ENCODE measurements at places on chromosomes 13 and 19.

- no peak for DNase-seq
Observed at GRCh38 chr19:29397748-29398147, 128.0 kb upstream of the VSTM2B start.

- DNase-seq = no peak
Observed at GRCh38 chr19:39518458-39518857, 3.5 kb downstream of the SELENOV start.

GRCh38 chr19:19487950-19488874 lies 27.1 kb downstream of the TSSK6 start:
- DNase-seq = no peak

DNA sequence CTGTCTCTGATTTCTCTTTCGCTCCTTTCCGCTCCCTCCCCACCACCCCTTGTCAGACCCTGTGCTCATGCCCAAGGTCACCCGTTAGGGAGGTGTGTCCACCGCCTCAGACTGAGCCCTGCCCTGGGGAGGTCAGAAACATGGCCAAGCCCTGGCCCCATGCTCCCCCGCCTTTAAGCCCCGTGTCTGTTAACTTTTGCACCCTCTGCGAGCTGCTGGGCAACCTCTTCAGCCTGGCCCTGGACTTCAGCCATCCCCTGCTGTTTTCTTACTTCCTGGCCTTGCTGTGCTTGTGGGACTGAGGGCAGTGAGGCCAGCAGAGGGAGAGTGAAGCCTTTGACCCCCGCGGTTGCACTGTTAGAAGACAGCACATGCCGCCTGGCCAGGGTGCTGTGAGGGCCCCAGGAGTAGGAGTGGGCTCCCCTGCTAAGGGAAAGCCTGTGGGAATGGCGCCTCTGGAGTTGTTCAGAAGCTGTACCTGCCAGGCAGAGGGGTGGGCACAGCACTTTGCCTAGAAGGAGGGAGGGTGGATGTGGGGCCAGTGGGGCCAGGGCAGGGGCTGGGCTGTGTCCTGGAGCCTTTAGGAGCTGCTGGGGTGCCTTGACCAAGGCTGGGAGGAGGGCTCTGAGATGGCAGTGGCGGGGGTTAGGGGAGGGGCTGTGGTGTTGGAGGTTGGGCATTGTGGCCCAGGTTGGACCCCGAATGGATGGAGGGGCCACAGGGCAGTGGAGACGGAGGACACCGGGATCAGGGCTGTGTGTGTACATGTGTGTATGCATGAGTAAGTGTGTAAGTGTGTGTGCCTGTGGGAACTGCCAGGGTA lies 7.9 kb downstream of the UPF1 start:
- no peak for DNase-seq

- DNase-seq = no peak
Observed at GRCh38 chr13:21913010-21913409, 242.1 kb downstream of the FGF9 start.

GRCh38 chr13:50344717-50345116 lies 329.5 kb downstream of the KCNRG start:
- no peak for DNase-seq

GRCh38 chr13:49980266-49980665 lies 16.6 kb upstream of the TRIM13 start:
- no peak for DNase-seq

- no peak for DNase-seq
Observed at GRCh38 chr13:104289400-104289799, 1223.2 kb upstream of the SLC10A2 start.

- DNase-seq = no peak
Observed at GRCh38 chr13:70579941-70580340, 471.7 kb upstream of the KLHL1 start.

DNA sequence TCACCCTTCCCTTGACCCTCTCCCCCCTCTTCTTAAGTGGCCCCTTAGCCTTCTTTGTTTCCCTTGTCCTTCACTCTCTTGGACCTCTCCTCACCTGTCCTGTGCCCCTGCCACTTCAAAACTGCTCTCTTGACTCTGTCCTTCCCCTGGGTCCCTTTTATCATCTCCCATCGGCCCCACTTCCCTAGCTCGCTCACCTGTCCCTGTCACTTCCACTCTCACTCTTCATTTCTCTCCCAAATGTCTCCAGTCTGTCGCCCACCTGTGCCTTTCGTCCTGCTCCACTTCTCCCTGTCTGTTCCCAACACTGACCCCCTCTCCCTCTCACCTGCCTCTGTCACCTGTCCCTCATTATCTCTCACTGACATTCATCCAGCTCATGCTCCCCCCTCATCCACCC lies 699 bp downstream of the IFNL1 start:
- DNase-seq = no peak
